Neural progenitor cell (in vitro differentiated cells): ENCODE measurements at places on chromosomes 11 and 22.

DNA sequence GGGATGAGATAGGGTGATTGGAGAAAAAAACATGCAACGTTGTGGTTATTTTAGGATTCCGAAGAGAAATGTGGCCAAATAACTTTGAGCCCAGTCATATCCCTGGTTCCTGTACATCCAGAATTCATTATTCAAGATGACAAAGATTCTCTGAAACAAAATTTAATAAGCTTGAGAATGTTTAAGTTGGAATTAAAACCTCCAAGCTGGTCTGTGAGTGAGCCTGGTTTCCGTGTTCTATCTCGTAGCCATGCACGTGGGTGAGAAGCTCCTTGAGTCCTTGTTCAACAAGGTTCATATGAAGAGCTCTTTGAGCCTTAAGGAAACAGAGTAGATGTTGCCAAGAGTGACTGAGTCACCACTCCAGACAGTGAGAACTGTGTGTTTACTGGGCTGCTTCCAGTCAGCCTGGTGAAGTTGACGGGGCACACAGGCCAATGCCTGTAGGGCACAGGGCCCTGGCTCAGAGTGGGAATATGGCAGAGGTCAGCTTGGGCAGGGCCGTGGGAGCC is 206.5 kb downstream of the NAV2 start:
- DNase-seq, result no peak

GRCh38 chr11:119433358-119433725 is 10.4 kb upstream of the THY1 start:
- DNase-seq, result no peak

GRCh38 chr11:67649634-67650510 is 658 bp downstream of the ACY3 start:
- no peak for DNase-seq

DNA sequence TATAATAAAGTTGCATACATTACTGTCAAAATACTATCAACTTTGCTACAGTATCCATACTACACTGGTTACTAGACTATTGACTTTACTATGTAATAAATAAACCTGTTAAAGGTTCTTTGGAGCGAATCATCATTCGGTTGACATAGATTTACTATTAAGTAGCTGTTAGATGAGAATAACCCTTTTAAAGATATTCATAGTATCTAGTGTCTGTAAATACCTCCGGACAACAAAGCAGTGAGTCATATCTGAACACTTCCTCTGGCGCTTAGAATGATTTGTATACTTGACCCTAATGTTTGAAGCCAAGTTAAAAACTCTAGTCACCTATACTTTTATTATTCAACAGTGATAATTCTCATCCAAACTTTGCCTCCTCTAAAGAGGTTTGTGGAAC is 84.7 kb downstream of the MSANTD4 start:
- DNase-seq, result no peak

GRCh38 chr11:73265853-73266645 is 6.1 kb upstream of the P2RY6 start:
- no peak for DNase-seq

GRCh38 chr22:38413085-38414008 is 41.7 kb downstream of the KCNJ4 start:
- DNase-seq, result no peak

DNA sequence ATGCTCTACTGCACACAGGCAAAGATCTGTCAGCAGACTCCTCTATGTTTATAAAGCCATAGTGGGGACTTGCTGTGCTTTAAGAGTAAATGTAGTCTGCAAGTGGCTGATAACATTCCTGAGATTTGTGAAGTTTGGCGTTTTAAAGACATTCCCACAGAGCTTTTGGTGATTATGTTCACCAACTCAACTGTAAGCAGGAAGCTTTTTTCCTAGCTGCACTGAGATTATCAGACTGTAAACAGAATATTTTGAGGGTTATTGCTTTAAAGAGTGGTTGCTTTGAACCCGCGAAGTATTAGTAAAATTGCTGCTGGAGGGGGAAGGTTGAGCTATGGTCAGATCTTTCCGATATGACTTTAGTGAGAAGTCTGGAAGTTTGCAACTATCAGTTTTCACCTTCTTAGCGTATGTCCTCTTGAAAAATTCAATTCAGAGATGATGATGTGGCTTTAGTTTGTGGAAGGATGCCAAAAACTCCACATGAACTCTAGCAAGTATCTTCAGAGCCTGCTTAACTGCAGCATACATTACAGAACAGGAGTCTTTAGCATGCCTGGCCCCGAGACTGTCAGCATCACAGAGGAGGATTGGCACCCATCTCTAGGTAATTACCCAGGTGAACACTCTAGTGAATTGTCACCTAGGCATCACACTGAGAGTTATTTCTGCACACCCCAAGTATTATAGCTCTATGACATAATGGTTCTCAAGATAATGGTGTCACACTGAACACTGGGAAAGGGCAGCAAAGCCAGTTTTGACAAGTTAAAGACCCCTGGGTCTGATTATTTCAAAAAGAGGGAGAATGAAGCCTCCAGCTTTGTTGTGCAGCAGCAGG is 89.9 kb downstream of the MTNR1B start:
- DNase-seq, result peak; percentile 31

DNA sequence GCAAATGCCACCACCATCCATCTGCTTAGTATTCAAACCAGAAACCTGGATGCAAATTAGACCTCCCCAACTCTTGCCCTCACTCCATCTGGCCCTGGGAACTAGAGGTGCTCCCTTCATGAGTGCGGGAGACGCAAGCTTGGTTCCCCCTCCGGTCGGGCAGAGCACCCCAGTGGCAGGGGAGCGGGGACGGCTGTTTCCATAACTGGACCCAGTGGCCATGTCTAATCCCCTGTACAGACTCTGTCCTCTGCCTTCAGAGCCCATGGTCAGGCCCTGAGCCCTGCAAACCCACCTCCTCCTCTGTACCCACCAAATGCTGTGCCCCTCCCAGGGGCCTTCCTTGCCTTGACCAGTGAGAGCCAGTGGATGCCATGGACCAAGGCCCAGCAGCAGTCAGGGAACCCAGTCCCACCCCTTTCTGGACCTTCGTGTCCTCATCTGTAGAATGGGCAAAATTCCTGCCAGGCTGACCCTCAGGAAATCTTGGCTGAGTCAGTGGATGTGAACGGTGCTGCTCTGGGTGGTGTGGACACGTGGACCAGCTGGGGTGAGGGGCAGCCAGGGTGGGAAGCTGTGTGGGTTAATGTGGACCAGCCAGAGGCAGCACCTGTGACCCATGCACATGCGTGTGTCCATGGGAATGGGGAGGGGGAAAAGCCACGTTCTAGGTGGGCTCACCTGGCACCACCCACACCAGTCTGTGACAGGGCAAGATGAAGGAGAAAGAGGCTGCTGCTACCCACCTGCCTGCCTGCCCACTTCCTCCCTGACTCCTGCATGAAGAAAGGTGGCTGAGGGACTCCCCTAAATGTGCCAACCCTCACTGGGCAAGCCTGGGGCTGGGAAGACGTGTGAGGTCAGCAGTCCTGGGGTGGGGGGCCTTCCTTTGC is 72.8 kb downstream of the LRRC32 start:
- DNase-seq, result no peak

DNA sequence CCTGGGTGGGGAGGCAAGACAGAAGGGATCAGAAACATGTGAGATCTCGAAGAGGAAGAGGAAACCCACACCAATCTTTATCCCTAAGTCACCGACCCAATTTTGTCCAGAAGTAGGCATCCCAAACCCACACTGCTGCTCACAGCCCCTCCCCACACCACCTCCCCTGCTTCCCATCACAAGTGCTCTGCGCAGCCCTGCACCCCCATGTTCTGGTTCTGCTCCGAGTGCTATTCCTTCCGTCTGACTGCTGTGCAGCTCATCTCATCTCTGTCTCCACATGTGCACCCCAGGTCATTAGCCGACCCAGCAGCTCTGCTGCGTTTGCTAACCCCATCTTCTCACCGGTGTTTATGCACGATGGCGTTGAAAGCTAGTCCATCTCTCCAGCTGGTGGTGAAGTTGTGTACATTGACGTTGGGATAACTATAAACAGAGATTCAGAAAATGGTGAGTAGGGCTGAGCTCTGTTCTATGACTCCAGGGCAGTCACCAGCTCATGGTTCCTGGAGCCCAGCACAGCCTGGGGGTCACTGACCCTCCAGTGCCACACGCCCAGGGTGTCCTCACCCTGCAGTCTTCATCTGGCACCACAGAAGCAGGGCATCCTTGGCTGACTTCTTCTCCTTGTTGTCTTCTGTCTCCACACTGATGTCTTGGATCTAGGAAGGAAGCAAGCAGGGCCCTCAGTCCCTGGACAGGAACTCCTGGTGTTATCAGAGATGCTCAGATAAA is 15.1 kb downstream of the SPTBN2 start:
- no peak for DNase-seq

DNA sequence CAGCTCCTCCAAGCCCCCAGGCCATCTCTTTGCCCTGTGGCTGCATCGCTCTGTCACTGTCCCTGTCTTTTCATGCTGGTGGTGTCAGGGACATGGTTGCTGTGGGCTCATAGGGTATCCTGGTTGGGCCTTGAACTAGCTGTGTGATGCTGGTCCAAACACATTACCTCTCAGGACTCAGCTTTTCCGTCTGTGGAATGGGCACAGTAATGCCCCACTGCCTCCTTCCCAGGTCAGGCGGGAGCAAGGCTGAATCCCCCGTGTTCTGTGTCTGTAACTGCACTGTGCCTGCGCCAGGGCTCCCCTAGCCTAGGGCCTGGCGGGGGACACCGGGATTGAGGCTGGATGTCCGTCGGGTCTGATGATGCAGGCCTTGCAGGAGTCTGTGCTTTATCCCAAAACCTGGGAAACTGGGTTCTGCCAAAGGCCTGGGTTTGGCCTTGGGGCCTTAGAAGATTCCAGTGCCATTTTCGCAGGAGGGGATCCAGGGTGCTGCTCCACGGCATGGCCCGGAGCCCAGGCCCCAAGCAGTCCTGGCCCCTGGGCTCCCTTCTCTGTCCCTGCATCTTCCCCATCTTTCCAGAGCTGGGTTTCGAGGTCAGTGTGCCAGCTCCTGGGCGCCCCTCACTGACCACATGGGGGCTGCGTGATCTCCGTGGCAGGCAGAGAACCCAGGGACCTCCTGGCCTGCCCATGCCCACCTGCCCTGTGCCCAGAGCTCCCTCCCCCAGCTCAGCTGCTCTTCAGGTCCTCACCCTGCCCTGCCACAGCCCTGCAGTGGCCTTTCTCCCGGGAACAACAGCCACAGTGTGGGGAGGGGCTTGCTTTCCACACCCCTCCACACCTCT is 32.7 kb upstream of the CELSR1 start:
- peak; percentile 1 for DNase-seq

DNA sequence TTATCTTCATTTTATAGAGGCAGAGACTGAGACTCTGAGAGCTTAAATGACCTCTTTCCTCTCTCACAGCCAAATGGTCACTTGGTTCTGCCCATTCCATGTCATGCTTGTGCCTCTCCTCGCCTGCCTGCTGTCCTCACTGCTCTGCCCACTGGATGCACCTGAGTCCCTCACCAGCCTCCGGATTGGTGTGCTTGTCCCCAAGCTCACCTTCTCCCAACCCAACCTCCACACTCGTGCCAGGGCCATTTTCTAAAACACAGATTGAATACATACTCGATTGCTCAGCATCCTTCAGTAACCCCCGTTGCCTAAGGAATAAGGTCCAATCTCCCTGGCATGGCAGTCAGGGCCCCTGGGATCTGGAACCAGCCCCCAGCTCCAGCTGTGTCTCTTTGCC is 28.4 kb upstream of the NECTIN1 start:
- no peak for DNase-seq

- DNase-seq, result peak; percentile 64
Measured at GRCh38 chr11:4203603-4204360, 109.2 kb downstream of the RRM1 start.

GRCh38 chr11:121577106-121577848 is 124.5 kb upstream of the SORL1-AS1 start:
- DNase-seq, result no peak

DNA sequence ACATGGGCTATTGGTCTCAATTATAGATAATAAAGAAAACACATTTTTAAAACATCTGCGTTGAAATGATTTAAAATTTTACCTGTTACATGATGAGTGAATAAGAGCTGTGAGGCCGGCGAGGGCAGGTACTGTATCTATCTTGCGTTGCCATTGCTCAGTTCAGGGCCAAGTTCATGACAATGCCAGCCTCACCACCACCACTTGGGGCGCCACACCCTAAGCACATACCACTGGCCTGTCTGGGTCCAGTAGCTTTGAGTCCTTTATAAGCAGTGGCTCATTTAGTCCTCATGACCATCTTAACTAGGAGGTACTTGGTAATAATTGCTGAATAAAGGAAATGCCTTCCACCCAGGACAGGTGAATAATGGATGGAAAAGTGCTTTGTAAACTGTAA is 14.5 kb upstream of the MB start:
- no peak for DNase-seq

- DNase-seq, result no peak
Measured at GRCh38 chr22:49402169-49402568, 425.5 kb downstream of the BRD1 start.

DNA sequence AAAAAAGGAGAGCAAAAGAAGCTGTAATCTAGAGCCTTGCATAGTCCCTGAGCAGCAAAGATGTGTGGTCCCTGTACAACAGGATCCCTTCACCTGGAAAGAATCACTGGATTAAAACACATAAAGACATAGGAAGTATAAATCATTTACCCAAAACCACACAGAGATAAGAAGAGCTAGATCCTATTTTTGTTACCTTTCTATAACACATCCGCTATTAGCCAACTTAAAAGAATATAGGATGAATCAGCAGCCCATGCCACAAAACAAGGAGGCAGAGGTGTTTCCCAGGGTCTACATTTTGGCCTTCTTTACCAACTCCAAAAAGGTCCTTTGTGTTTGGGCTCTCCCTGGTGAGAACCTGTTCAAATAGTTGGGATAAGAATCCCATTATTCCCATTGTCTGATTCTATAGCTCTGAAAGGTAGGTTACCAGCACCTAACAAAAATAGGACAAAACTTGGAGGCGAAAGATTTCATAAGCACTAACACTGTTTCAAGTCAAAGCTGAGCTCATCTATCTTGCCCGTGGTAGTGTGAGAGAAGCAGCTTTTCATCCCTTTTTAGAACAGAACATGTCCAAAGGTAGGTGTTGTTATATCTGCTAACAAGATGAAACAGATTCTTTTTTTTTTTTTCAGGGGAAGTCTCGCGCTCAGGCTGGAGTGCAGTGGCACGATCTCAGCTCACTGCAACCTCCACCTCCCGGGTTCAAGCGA is 26.8 kb downstream of the PAK1 start:
- no peak for DNase-seq
